Effector memory CD8-positive, alpha-beta T cell (primary cell): ENCODE measurements at places on chromosomes 7 and 10.

DNA sequence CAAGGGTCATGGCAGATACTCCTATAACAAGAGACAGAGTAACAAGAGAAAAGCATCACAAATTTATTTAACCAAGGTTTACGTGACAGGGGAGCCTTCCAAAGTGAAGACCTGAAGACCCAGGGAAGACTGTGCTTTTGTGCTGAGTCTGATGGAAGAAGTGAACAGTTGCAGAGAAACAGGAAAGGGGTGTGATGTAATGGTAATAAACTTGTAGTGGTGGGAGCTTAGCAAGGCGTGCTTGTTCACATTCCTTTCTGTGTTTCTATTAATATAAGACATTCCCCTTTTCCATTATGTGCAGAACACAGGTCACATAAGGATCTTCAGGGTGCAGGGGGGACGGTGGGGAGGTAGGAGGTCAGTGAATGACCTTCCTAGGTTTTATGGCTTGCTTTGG lies 25.5 kb upstream of the C10orf67 start:
- DNase-seq: no peak

DNA sequence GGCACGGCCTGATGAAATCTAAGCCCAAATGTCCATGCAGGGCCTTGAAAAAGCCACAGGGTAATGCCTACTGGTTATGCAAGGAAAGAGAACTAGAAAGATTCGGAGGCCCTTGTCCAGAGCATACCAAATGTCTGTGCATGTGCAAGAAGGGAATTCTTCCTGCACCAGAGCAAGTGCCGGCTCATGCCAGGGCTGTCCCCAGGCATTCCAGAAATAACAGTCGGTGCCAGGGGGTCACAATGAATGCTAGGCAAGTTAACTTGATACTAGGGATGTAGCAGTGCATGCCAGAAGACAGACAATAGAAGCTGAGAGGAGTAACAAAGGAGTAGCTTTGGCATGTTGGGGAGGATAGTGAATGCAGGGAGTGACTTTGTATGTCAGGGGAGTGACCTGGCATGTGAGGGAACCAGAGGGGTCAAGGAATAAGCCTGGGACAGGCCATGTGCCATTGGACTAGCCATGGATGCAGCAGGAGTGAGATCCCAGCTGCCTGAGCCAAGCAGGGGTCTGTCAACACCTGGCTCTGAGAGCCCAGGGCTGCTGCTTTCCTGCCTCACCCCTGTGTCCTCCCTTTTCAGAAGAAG lies 119.5 kb upstream of the UNC5B start:
- no peak for DNase-seq

- no peak for DNase-seq
Measured at GRCh38 chr10:84244651-84245270, at the start of gene RGR. Gene RGR (plus strand): TSS chr10:84245053. CDS start chr10:84245091, 38 bp downstream.

- DNase-seq: no peak
Measured at GRCh38 chr7:2248984-2249694, 7.1 kb downstream of the NUDT1 start.

- DNase-seq: no peak
Measured at GRCh38 chr10:61973906-61974305, 72.4 kb downstream of the ARID5B start.

GRCh38 chr10:120415709-120416330 lies 41.2 kb upstream of the PLPP4 start:
- DNase-seq: no peak

DNA sequence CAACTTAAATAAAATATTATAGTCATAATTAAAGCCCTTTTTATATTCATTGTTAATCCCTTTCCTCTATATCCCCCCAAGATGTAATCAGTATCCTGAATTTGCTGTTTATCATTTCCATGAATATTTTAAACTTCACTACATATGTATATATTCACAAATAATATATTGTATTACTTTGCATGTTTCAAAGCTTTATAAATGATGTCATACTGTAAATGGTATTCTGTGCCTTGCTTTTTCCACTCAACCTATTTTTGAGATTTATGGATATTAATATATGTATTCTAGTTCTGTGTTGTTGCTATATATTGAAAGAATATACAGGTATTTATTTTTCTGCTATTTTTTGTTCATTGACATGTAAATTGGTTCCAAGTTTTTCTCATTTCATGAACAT lies 173.1 kb downstream of the CCDC71L start:
- DNase-seq: no peak
